ENCODE measurements at places on chromosomes 3 and 15.

GRCh38 chr15:101662203-101662602, 10.0 kb upstream of the TM2D3 start:
- no peak for DNase-seq

- no peak for DNase-seq
Measured at GRCh38 chr15:34031987-34032760, 6.8 kb downstream of the AVEN start.

DNA sequence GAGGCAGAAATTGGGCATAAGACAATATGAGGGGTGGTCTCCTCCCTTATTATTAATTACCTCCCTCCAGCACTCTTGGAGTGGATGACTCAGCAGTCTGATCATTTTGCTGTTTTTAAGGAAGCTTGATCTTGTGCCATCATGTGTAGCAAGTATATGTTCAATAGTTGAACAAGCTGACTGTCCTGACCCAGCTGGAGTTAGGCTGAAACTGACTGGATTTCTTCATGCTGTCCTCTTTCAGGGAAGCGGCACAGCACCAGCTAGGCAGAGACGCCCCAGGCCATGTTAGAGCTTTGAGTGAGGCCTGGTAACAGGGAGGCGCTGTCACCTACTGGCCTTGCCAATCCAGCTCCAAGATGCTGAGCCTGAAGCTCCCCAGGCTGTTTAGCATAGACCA, 54.4 kb upstream of the KIF23 start:
- no peak for DNase-seq

DNA sequence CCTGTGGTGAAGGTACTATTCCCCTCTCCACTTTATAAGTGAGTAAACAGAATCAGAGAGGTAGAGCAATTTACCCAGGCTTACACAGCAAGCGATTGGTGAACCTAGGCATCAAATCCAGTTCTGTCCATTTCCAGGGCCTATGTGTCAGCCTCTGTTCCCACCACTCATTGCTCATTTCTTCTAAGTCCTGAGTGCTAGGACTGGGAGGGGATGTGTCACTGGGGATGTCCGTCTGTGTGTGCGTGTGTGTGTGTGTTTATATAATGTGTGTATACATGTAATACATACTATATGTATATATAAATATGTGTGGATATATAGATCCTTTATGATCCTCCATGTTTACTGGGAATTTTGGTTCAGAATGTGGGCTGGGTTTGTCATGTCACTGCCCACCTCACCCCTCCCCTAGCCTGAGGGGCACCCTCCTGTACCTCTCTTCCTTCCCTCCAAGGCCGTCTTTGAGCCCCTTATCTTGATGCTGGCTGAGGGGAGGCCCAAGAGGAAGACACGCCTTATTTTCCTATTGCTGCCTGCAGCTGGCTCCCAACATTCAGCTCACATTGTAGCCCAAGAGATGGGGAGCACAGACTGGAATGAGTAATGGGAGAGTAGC, 2.1 kb downstream of the TMEM43 start:
- no peak for DNase-seq

DNA sequence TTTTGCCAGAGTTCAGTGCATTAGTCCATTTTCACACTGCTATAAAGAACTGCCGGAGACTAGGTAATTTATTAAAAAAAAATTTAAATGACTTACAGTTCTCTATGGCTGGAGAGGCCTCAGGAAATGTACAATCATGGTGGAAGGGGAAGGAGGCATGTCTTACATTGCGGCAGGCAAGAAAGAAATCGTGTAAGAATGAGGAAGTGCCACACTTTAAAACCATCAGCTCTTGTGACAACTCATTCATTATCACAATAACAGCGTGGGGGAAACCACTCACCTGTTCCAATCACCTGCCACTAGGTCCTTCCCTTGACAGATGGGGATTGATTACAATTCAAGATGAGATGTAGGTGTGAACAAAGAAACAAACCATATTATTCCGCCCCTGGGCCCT, 1361.4 kb downstream of the NSUN3 start:
- no peak for DNase-seq

DNA sequence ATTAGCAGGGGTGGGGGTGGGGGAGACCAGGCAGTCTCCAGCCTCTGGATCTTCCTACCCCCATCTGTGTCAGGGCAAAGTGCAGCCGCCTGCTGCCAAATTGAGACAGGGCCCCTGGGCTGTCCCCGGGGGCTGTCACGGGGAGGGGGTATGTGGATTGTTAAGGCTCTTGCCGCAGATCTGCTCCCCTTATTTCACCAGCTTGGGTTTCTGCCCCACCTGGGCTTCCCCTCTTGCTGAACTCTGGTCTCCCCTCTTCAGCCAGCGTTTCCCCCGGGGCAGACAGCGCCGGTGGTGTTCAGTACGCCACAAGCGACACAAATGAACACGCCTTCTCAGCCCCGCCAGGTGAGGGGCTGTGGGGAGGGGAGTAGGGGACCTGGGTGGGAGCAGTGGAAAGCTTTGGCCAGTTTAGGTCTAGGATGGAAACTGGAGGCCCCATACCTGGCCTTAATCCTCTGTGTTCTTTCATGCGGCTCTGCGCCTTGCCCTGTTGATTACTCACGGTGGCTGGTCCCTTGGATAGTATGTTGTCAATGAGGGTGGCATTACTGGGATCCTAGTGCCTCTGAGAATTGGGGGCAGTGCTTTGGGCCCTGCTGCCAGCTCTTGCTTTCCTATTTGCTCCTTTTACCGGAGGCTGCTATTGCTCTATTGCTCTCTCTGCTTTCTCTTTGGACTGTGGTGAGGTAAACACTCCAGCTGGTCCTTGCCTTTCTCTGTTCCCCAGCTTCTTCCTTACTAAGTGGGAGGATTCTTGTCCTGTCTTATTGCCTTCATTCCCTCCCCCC, 1.7 kb downstream of the EIF4G1 start:
- no peak for DNase-seq

GRCh38 chr3:9803494-9803893, 6.6 kb upstream of the TTLL3 start:
- DNase-seq, result no peak

DNA sequence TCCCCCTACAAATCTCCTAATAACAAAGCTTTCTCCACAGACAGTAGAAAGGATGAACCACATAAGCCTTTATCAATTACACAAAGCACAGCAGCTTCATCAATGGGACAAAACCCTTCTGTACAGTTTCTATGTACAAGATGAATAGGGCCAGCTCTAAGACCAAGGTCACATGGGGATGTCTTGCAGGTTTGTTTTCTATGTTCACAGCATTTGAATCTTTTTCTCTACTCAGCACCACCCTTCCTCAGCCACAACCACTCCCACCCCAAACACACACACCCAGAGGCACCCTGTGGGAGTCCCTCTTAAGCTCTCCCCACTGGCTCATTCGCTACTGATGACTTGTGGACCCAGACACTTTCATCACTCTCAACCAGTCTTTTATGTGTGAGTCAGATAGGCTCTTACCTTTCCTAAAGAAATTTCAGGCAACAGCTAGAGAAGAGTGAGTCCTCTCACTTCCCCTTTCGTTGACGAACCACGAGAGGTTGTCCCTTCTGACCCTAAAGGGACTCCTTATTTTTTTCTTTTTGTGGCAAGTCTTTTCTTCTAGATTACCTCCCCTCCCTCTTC, 57.9 kb downstream of the ARHGAP31 start:
- no peak for DNase-seq

GRCh38 chr3:55190331-55190730, 262.5 kb upstream of the LRTM1 start:
- DNase-seq, result no peak

DNA sequence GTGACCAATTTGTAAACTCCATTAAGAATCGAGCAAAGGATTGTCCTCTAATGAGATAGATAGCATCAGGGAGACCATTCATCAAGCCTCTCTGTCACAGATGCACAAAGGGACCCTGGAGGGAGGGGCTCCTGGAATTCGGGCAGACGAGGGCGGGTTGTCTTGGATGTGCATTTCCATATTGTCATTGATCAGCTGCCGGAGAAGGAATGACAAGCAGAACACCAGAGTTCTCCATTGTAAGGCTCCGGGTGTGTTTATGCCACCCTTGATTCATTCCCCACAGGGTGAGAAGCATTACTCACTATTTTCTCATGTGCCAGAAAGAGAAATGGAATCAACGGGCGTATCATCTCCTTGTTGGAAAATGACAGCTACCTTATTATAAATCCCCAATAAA, 167.5 kb downstream of the EBLN2 start:
- DNase-seq, result no peak

GRCh38 chr3:60086811-60087210, 1037.0 kb upstream of the CFAP20DC start:
- no peak for DNase-seq

DNA sequence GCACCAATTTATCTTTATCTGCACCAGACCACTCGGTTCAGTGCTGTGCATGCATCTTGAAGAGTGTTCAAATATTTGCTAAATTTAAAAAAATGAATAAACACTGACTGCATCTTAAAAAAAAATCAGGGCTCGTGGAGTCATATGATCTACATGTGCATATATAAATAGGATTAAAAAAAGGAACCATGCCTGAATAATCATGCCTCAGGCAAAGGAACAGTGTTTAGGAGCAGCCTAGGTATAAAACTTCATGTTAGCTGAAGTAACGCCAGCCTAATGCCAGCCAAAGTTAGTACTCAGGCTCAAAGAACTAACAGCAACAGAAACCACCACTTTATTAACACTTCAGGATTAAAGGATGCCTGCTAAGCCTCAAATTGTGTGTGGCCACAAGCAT, 9.5 kb downstream of the ABCC5 start:
- DNase-seq, result no peak

DNA sequence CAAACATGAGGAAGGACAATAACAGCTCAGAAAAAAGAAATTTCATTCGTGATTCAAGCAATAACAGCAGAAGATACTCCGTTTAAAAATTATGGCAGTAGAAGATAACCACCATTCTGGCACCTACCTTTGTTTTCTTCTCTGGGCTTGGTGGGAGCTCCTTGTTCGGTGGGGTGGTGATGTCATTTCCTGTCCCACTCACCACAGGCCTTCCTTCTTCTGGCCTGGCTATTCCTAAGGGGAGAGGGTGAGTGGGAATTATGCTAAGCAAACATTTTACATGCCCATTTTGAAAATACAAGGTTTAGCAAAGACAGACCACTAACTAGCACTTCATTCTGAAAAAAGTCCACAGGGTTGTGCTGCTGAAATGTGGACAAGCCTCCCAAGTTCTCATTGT, 74.4 kb downstream of the DHX30 start:
- DNase-seq, result no peak

GRCh38 chr3:108818404-108818803, 4.2 kb upstream of the TRAT1 start:
- DNase-seq, result peak; percentile 52

DNA sequence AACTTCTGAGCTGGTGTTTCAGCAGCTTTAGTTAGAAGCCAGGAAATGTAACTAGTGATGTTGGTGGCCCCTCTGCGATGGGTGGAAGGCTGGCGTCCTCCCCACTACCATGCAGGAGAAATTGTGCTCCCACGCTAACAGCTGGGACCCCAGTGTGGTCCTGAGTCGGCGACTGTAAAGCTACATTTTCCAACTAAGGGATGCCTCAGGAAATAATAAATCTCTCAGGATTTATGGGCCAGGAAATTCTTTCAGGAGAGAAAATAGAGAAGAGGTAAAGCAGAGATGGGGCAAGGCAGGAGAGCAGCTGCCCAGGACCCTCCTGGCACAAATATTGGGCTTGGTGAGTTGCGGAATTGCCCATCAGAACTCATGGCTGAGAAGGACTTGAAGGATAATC, 186.9 kb downstream of the OPA1 start:
- no peak for DNase-seq

GRCh38 chr3:70805061-70805889, 492.8 kb upstream of the MDFIC2 start:
- DNase-seq, result no peak

- DNase-seq, result no peak
Measured at GRCh38 chr3:147007736-147008245, 398.6 kb downstream of the ZIC4 start.

DNA sequence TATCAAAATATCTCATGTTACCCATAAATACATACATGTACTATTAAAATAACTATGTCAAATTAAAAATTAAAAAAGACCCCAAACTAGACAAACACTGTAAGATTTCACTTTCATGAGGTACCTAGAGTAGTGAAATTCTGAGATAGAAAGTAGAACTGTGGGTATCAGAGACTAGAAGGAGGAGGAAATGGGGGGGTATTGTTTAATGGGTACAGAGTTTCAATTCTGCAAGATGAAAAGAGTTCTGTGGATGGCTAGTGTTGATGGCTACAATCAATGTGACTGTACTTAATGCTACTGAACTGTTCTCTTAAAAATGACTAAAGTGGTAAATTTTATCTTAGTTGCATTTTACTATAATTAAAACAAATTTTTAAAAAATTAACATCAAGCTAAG, 36.6 kb downstream of the RFX7 start:
- DNase-seq, result no peak

DNA sequence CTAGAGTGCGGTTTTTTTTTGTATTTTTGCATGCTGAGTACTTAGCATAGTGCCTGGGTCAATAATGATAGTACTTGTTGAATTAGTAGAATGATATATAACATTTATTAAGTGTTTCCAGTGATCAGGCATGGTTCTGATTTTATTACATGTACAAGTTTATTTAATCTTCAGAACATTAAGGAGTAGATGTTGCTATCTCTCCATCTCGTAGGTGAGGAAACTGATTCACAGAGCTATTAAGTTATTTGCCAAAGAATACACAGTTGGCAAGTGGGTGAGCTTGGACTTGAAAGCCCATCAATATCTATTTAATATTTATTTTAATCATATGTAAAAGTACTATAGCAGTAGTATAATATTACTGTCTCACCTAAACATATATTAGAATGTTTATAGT, 219.5 kb downstream of the CACNA2D3 start:
- no peak for DNase-seq

DNA sequence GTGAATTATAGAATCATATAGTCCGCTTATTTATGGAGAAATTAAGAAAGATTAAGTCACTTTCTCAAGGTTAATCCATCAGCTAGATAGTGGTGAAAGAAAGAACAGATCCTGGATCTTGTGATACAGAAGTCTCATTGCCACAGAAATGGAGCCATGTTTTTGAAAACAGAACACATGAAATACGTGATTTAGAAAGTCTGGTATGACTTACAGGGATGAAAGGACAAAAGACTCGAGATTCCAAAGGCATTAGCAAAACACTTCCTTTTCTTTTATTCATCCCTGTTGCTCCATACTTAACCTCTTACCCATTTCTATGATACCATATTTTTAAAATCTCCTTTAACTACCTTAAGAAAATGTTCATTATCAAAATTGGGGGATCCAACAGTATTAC, 40.0 kb upstream of the TEX9 start:
- DNase-seq, result no peak

All from D341Med (cell line).